Dermis microvascular lymphatic vessel endothelial cell (primary cell): ENCODE measurements at places on chromosomes 12 and 14. TPM values are rescaled to one million over a fixed set of nuclear protein-coding genes. Genes with fewer than 3 reads are reported as not detected.

The CLEC1A gene
- 12.1 and 14.9 TPM in 2 replicates for total RNA-seq

The FGF6 gene
- total RNA-seq, result not detected in 2 replicates

The LTBP2 gene
- total RNA-seq, result 15.7 and 22.7 TPM in 2 replicates

The PMCH gene
- total RNA-seq, result not detected in 2 replicates

The KRT6A gene
- 0.13 TPM in 1 of 2 replicates, not detected in the other for total RNA-seq

The COX8C gene
- total RNA-seq, result not detected in 2 replicates

The IGF1 gene
- 0.26 and 2.1 TPM in 2 replicates for total RNA-seq

The SLC5A8 gene
- under 0.01 and 0.13 TPM in 2 replicates for total RNA-seq

The CHGA gene
- not detected in 2 replicates for total RNA-seq

DNA sequence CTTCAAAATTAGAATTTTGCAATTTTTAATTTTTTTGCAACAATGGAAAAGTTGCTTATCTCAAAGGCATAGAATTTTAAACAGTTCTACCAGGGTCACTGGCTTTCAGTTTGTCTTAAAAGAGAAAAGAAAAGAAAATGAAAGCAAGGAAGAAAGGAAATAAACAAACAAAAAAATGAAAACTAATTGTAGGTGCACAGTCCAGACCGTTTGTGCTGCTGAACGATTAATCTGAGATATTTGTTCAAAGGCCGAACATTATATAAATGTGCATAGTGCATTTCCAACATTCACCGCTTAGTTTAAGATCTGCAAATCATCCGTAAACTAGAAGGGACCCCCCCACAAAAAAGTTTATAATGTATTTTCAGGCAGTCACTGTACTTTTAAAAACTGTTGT lies 5.5 kb upstream of the OTX2 start:
- DNase-seq, result no peak

- DNase-seq, result no peak
Measured at GRCh38 chr14:55276736-55277135, 5.5 kb downstream of the FBXO34 start.

- DNase-seq, result peak; percentile 65
Measured at GRCh38 chr14:55707365-55707804, 127.4 kb downstream of the KTN1 start.

DNA sequence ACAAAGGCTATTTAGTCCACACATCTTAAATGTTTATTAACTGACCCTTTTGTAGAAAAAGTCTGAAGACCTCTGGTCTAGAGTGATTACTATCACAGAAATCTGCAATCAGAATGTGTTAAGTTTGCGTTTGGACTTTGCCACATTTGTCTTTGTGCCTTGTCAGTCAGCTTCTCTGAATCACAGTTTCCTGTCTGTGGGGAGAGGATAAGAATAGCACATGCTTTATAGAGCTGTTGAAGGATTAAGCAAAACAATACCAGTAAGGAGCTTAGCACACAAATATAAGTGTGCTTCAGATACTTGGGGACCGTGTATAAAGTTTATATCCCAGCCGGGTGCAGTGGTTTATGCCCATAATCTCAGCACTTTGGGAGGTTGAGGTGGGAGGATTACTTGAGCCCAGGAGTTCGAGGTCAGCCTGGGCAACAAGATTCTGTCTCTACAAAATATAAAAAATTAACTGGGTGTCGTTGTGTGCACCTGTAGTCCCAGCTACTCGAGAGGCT lies 63.0 kb upstream of the BTG1 start:
- DNase-seq, result peak; percentile 83

DNA sequence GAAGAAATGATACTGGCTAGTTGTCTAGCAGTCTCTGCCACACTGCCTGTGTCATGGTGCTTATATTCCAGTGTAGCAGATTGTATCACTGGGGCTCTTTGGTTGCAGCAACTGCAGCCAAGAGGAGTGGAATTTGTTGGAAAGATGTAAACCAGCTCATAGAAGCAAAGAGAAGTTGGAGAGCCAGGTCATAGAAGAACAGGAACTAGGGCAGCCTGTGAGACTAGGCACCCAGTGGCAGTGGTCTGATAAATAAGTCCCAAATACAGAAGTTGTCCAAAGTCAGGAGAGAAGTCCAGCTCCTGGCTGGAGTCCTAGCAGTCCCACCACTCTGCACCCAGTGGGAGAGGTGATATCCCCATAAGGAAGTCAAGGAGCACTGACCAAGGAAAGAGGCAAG lies 172.5 kb upstream of the ARID2 start:
- DNase-seq, result no peak

DNA sequence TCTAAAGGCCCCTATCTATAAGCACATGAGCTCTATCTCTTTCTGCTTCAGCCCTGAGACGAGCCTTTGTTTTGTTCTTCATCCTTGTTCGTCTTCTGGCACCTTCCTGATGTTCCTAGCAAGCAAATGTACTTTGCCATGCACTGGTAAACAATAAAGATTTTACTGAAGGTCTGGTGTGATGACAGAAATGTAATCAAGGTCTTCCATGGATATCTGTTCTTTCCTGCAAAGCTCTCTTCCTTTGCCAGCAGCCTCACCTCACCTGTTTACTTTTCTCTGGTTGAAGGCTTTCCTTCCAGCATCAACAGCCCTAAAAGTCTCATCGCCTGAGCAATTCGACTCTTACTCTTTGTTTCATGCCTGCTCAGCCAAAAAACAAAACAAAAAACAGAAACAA lies 330.3 kb downstream of the PCNX1 start:
- DNase-seq, result no peak

GRCh38 chr14:60311417-60311816 lies 62.4 kb downstream of the PPM1A start:
- peak; percentile 49 for DNase-seq

- no peak for DNase-seq
Measured at GRCh38 chr14:22487941-22488340, 101.1 kb downstream of the DAD1 start.

DNA sequence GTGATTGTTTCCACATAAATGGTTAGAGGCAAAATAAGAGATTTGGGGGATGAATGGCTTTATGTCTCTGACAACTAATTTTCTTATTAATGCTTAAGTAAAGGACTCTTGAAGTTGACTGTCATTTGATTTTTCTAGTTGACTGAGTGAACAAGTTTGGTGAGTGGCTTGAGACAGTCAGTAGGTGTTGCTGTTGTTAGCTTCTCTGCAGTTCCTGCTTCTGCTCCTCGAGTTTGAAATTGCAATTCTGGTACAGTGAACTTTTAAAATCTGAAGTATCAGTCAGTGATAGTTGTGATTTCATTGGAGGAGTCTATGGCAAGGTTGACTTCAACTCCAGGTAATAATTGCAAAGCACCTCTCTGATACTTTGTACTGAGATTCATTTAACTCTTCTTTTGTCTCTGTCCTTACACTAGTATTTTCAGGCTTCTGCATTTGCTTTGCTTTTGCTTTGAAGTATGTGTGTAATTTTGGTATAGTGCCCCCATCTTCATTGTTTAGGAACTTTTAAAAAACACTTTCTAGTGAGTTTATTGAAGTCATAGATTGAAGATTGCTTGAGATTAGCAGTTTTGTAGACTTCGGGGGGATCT lies 415.5 kb downstream of the PCNX1 start:
- no peak for DNase-seq

GRCh38 chr12:58067610-58068387 lies 126.4 kb downstream of the ATP23 start:
- DNase-seq, result no peak

DNA sequence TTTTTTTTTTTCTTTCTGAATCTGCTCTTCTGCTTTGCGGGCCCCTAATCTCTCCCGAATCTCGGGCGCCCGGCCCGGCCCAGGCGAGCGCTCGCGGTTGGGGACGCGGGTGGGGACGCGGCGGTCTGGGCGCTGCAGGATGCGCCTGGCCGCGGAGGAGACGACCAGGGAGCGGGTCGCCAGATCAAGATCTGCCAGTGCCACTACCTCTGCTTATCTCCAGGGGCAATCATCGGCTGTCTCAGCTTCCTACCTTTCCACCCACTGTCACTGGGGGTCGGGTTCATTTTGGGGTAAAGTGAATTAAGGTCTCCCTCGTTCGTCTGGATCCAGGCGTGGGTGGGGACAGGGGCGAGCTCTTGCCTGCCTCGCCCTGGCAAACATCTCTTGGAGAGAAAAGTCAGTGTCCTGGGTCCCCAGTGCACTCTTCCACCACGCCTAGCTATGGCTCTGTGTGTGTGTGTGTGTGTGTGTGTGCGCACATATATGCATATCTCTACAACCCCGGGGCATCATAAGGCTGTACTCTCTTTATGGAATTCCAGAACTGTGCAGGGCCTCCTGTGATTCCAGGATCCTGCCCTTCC lies 422.3 kb downstream of the VRK1 start:
- no peak for DNase-seq

- DNase-seq, result no peak
Measured at GRCh38 chr12:100199023-100199346, 1.6 kb upstream of the ACTR6 start.
